Inflammatory macrophage treated with lipopolysaccharide for 1 hour (primary cell): ENCODE measurements at places on chromosomes 5 and 9.

GRCh38 chr9:17531642-17532254 is 47.1 kb upstream of the SH3GL2 start:
- peak; percentile 10 for DNase-seq

DNA sequence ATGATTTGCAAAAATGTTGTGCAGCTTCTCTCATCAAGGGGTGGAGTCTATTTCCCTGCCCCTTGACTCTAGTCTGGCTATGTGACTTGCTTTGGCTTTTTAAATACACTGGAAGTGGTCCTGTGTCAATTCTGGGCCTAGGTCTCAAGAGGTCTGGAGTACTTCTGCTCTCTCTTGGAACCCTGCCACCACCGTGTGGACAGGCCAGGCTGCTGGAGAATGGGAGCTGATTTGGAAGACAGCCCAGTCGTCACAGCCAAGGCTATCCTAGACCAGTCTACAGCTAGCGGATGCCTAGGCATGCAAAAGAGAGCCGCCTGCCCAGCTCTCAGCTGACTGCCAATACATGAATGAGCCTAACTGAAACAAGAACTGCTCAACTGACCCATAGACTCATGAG is 56.7 kb upstream of the CLINT1 start:
- DNase-seq, result no peak

DNA sequence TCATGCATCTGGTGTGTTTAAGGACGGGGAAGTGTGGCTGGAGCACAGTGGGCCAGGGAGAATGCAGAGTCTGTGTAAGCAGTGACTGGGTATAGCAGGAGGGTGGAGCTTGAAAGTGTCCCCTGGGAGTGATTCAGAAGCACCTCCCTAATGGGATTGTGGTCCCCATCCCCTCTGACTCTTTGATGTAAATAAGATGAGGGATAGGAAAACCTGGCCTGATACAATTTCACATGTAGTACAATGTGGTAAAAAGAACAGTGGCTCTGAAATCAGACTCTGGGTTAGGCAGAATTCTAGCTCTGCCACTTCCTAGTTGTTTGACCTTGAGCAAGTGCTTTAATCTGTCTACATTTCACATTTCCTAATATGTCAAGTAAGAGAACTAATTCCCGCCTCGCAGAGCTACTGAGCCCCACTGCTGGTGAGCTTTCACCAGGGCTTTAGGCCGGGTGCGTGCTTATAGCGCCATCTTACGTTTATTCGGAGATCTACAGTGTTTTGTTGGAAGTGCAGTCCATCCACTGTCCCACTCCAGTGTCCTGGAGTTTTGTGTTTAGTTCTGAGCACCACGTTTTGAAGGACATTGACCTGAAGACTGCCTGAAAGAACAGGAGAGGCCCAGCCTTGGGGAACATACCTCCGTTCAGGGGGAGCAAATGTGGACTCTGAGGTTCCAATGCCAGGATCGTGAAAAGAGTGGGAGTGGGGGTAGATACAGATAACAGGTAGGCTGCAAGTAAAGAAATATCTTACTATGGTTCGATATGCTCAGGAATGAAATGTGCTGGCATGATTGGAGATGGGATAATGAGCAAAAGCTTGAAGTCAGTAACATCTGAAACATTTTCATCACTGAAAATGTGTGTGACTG is 51.2 kb upstream of the TESK1 start:
- DNase-seq, result peak; percentile 71

- no peak for DNase-seq
Observed at GRCh38 chr5:89351975-89352374, 469.0 kb upstream of the MEF2C start.

DNA sequence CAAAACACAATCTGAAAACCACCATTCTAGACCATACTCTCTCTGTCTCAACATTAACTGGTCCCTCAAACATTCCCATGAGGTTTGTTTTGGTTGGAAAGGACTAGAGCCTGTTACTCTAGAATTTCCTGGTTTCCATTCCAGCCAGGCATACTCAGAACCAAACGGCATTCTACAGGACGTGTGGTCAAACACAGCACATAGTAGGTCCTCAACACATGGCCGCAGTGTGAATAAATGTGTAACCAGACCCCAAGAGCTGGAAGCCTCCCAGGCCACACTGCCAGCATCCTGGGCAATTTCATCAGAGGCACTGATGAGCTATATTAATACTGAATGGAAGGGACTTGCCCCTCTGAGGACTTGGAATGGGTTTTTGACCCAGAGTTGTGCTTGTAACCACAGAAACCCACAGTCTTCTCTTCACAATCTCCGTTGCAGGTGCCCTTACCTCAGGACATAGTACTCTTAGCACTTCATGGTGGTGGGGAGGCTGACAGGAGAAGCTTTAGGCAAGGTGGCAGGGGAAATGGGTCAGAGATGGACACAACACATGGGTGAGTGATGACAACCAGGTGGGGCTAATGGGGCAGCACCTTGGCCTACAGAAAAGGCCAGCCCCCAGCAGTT is 66.0 kb downstream of the ZNF366 start:
- DNase-seq, result no peak

DNA sequence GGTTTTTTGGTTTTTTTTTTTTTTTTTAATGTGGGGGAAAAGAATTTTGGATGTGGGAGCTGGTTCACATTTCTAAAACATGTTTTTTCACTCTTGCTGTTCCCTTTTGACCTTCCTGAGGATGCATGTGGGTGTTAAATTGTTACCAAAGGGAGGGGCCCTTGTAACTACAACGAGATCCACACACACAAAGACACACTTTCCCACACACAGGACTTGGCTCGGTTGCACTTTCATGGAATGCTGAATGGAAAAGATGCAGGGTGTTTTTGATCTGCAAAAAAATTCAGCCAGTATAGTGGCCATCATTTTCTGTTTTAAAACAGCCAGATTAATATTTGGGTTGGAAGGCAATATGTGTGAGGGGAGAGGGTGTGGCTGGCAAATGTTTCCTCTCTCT is 576.9 kb downstream of the EBF1 start:
- DNase-seq, result no peak

- no peak for DNase-seq
Observed at GRCh38 chr5:123700624-123701287, 188.8 kb downstream of the CSNK1G3 start.

DNA sequence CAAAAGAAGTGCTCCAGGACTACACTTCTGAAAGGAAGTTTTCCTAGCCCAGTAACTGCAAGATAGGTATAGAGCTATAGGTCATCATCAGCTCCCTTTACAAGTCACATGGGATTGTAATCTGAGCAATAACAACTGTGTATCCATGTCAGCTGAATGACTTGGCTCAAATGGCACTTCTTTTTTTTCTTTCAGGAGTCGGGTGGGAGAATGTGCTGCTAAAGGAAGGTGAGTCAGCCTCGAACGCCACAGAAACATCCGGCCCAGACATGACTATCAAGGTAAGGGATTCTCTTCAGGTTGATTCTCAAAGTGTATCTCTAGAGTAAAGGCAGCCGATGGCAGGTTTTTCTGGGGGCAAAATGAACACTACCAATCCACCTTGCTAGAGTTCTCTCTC is 192.2 kb downstream of the C9orf152 start:
- DNase-seq, result no peak

DNA sequence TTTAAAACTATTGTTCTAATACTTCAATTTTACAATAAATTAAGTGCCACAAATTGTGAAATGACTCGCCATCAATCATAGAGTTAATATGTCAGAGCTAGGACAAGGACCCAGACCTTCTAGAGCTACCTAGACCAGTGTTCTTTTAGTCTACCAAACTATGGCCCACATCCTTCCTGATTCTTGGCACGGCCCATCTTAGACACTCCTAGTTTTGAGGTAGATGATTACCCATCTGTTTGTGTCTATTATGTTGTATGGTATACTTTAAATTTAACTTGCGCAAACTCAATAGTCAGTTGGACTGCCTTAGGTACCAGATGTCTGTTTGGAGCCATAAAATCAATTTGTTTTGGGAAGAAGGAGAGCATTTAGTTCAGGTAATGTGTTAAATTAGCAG is 17.5 kb downstream of the CDC26 start:
- DNase-seq, result no peak

- no peak for DNase-seq
Observed at GRCh38 chr9:37752642-37753488, 740 bp upstream of the TRMT10B start.

GRCh38 chr5:159928122-159928909 is 12.0 kb downstream of the ADRA1B start:
- no peak for DNase-seq

DNA sequence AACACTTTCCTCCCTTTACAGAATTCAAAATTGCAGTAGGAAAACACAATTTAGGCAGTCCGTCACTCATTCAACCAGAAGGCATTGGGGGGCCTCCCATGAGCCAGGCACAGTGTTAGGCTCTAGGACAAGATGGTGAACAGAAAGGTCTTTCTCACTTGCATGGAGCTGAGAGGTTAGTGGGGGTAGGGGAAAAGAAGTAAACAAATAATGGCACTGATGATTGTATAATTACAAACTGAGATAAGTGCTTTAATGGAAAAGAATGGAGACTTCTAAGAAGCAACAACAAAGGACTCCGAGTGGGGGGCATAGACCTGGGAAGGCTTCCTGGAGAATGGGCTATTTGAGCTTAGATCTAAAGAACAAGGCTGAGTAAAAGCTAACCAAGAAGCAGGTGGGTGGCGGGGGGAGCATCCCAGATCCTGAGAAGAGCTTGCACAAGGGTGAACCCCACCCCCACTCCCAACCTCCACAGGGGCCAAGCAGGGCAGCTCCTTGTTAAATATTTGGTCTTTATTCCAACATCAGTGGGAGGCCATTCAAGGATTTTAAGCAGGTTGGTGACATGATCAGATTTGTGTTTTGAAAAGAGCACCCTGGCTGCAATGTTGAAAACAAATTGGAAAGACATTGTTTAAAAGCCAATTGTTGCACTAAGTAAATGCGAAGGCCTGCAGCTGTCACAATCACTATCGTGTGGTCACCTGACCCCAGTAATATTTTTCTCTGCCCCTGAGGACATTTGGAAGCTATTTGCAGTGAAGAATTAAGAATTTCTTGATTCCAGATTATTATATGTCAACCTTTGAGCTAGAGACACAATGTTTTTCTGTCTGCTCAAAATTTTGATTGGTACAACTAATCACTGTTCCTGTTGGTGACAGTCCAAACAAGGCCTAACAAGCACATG is 73.9 kb upstream of the EFNA5 start:
- no peak for DNase-seq

GRCh38 chr9:91903126-91903911 is 46.7 kb downstream of the ROR2 start:
- DNase-seq, result peak; percentile 66

DNA sequence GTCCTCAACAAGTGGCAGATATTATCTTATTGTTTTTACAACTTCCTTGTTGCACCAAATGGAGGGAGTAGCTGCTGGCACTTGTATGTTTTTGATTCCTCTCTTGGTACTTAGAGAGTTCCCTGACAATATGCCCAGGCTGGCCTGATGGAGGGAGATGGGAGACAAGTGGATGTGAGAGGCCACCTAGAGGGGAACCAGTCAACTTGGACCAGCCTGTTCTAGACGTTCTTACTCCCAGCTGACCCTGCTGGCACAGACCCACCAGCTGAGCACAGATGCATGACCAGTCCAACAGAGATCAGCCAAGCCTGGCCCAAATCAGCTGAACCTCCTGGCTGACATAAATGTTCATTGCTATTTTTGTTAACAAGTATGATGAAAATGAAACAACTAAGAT is 60.9 kb upstream of the GDNF start:
- no peak for DNase-seq

DNA sequence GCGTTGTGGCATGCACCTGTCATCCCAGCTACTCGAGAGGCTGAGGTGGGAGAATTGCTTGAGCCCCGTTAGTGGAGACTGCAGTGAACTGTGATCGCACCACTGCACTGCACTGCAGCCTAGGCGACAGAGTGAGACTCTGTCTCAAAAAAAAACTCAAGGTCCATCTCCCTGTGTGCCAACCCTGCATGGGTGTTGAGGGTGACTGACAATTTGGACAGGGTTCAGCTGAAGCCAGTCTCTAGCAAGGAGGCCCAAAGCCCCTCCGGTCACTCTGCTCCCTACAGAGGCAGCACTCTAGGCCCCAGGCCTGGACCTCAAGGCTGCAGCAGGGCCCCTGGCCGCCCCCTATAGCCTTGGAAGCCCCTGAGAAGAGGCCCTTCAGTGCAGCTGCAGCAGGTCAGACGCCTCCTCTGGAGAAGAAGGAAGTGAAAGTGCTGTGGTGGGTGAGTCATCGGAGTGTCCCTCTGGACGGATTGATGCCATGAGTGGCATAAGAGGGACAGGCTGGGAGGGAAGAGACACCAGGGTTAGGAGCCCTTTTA is 39.2 kb upstream of the NEK6 start:
- peak; percentile 97 for DNase-seq

GRCh38 chr5:166086568-166086967 is 2204.9 kb upstream of the WWC1 start:
- no peak for DNase-seq

DNA sequence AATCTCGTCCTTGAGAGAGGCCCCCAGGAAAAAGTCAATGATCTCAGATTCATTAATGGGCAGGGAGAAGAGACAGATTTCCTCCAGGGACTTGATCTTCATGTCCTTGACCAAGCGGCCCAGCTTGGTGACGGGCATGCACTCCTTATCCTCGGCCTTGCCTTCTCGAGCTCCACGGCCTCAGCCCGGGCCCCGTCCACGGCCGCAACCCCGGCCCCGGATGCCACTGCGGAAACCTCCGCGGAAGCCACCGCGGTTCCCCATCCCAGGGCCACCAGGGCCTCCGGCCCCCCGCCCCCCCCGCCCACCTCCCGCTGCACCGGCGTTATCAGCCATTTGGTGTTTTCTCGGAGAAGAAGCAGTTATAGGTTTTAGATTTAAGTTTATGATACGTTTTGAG is 18.3 kb downstream of the INVS start:
- no peak for DNase-seq

DNA sequence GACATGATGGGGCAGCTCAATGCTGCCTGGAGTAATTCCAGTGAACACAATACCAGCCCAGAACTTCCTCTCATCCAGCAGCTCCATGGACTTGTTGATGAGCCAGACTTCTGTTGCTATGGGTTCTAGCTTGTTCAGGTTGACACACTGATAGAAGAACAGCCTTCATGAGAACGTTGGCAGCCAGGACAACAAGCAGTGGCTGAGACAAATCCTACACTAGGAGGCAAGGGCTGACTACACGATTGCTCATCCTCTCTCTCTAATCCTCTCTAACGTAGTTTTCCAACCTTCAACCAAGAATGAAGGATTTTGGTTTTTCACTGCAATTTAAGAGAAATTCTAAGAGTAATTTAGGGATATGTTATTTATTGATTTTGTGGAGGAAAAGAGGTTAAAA is 67.8 kb downstream of the NIPSNAP3B start:
- no peak for DNase-seq

GRCh38 chr9:8579661-8580060 is 780.1 kb upstream of the DMAC1 start:
- no peak for DNase-seq
